ENCODE measurements at places on chromosomes 5 and 9.

DNA sequence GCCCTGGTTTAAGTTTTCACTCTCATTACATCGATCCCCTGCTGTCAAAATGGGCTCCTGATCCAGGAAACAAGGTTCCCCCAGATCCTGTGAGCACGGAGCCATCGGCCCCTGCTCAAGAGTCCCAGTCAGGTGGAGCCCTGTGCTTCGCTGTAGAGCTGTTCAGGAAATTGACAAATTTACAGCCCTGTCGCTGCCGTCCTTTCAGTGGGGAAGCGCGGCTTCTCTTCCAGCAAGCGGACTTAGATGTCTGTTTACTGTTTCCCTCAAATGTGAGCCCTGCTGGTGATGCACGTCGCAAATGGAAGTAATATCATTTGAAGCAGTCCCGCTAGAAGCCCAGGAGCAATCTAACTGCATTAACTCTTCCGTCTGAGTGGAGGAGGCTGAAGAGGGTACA is 760.9 kb upstream of the WWC1 start:
- no peak for DNase-seq

DNA sequence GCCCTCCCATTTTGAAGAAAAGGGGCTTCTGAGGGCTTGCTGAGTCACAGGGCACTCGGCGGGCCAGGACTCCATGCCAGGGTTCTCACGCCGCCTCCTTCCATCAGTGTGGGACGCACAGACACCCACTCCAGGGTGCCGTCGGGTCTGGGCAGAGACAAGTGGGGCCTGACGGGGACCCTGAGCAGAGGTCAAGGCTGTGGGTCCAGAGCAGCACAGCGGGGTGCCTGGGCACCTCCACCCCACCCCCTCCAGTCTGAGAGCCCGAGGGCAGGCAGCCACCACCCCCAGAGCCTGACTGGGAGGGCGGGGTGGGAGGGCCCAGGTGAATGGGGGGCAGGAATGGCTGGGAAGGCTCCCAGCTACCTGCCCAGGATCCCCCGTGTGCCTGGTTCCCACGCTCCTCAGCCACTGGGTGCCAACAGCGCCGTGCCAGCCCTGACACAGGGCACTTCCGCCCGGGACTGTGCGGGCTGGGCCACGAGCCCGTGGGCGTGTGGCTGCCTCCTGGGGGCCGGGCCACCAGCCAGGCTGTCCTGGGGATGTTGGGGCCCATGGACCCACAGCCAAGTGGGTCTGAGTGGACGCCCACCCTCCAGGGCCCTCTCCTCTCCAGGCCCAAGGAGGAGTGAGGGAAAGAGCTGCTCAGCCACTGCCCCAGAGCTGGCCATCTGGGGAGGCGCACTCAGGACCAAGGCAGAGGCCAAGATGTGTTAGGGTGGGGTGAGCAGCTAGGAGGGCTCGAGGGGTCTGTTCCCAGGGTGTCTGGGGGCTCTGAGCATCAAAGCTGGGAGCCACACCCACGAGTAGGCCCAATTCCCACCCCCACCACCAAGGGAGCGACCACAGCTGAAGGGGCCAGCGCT is 10.1 kb upstream of the NRARP start:
- DNase-seq: no peak

GRCh38 chr9:88915916-88916315 is 75.4 kb upstream of the S1PR3 start:
- no peak for DNase-seq

GRCh38 chr5:39453606-39454005 is 28.8 kb upstream of the DAB2 start:
- DNase-seq: no peak

GRCh38 chr9:546235-546634 is 295.3 kb upstream of the DMRT1 start:
- no peak for DNase-seq

DNA sequence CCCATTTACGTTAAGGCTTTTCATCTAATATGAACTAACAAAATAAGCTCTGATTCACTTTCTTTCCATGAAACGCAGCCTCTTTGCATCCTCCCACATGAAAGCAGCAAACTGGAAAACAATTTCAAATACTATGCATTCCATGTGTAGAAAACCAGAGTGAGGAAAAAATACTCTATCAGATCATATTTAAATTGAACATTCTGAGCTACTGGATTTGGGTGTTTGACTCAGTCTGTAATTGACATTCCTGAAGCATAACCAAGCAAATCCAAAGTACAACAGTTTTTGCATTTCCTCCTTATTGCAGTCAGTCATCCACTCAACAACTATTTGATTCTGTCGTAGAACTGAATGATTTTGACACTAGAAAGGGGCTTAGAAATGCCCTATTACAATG is 399.1 kb upstream of the NMUR2 start:
- no peak for DNase-seq

DNA sequence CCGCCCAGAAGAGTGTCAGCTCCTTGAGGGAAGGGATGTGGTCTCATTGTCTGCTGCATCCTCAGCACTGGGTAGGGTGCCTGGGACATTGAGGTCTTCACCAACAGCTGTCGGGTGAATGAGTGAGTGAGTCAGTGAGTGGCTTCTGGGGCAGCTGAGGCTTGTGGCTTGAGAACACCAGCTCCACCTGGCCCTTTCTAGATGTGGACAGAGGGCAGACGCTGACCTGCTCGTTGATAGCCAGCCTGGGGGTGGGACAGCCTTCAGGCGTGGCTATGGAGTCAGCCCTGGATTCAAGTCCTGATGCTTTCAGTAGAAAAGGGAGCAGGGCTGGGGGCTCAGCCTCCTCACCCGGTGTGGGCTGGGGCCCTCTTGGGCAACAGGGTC is 215.1 kb downstream of the C9orf50 start:
- DNase-seq: no peak

DNA sequence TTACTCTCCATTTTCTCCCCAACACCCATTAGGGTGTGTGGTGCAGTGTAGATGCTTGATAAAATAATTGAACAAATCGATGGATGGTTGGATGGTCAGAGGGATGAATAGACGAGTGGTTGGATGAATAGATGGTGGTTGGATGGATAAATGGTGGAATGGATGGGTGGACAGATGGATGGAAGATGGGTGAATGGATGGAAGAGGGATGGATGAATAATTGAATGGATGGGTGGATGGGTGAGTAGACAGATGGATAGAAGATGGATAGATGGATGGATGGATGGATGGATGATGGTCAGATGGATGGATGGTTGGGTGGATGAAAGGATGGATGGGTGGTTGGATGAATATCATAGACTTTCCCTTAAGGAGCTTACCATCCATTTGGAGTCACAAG is 95.0 kb upstream of the BOD1 start:
- DNase-seq: no peak

DNA sequence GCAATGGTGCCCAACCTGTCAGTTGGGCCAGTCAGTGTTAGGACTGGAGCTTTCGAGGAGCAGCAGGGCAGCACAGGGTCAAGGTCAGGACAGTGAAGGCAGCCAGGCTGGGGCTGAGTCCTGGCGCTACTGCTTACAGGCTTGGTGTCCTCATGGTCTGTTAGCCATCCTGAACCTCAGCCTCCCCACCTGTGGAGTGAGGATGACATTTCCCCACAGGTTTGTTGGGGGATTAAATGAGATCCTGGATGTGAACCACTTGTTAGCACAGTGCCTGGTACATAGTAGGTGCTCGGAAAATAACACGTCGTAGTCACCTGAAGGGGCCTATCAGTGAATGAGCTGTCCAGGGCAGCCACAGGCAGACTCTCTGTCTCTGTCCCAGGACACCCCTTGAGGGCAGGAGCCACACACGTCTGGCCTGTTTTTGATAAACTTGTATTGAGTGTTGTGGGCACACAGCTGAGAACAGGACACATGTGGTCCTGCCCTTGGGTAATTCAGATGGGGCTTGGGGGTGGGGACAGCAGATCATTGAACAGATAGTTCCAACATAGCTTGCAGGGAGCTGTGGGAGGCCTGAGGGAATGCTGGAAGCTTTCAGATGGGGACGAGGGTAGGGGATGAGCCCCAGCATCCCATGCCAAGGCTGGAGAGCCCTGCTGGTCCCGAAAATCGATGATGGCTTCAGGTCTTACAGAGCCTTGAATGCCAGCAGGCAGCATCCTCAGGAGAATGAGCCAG is 69.3 kb downstream of the AMBP start:
- no peak for DNase-seq

GRCh38 chr9:127773272-127773671 is 5.2 kb downstream of the SH2D3C start:
- no peak for DNase-seq

DNA sequence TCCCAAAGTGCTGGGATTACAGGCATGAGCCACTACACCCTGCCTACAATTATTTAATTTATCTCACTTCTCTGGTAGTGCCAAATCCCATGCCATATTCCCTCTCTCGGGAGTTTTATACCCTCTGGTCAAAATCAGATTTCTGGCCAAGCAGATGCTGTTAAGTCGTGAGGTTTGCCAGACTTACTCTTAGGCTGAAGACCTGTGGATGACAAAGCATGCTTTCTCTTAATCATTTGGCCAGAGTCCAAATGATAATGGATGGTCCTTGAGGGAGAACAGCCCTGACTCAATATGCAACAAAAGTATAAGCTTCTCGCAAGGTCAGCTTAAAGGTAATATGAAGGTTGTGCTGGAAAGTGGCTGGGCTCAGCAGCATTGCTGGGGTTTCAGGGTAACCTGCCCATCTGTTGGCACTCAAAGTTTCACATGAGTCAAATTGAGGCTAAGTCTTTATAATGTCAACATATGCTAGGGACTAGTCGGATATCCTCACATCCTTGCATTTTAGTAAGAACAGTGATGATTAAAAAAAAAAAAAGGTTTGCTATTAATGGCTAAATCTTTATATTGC is 280.1 kb downstream of the KIF4B start:
- DNase-seq: no peak

DNA sequence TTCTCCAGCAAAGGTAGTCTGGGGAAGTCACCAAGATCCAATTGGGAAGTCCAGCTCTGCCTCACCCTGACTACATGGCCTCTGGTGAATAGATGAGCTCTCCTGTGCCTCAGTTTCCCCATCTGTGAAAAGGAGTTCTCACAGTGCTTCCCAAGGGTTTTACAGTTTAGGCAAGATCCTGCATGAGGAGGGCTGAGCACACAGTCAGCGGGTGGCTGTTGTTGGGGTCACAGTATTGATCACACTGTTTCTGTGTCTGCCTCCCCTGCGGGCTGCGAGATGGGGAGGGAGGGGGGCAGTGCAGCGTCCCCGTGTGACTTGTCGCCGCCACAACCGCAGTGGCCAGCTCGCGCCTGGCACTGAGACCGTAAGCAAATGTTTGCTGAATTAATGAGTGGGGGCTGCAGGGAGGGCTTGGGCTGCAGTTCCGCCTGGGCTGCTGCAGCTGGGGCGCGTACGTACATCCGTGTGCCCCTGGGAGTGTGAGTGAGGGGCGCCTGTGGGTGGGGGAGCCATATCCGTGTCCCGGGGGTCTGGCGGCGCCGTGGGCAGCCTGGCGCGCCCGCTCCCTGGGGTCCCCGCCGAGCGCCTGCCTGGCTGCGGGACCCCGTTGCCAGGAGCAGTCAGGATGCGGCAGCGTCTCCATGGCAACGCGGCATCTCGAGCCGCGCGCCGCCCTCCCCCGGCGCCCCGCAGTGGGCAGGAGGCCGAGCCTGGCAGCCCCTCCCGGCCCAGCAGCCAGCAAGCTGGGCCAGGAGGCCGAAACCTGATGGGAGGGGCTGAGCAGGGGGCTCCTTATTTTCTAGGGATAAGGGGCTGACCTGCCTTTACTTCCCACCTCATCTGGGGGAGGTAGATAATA is 31.4 kb upstream of the PSD2 start:
- DNase-seq: no peak
